ENCODE measurements at places on chromosomes 7 and 10. TPM values are rescaled to one million over a fixed set of nuclear protein-coding genes. Genes with fewer than 3 reads are reported as not detected.

DNA sequence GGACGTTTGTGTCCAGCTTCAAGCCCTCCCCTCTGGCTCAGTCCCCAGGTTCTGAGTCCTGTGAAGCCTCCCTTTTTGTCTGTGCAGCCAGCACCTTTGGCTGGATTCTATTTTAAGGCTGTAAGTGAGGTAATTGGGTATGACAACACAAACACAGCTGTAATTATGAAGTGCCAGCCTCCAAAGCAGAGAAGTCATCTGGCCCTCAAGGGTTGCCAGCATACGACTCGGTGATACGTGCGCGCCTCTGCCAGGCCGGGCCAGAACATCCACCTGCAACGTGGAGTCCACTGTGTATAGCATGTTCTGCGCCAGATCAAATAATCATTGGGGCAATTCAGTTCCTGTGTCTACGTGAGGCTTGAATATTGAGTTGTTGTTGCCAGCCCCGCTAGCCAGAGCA lies 6.7 kb upstream of the FAM180A start:
- no peak for DNase-seq

- no peak for DNase-seq
These were observed 99.6 kb upstream of the NPS start for GRCh38 chr10:127449490-127449889.

DNA sequence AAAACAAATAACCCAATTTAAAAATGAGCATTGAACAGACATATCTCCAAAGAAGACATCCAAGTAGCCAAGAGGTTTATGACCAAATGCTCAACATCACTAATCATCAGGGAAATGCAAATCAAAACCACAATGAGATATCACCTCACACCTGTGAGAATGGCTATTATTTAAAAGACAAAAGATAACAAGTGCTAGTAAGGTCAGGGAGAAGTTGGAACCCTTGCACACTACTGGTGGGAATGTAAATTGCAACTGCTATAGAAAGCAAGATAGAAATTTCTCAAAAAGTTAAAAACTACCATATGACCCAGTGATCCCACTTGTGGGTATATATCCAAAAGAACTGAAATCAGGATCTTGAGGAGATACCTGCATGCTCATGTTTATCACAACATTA lies 49.5 kb downstream of the SGMS1 start:
- DNase-seq, result no peak

EEPD1 gene
- polyA plus RNA-seq, result 7.5 TPM

- no peak for DNase-seq
These were observed 113.7 kb downstream of the TRIM24 start for GRCh38 chr7:138573741-138574140.

DNA sequence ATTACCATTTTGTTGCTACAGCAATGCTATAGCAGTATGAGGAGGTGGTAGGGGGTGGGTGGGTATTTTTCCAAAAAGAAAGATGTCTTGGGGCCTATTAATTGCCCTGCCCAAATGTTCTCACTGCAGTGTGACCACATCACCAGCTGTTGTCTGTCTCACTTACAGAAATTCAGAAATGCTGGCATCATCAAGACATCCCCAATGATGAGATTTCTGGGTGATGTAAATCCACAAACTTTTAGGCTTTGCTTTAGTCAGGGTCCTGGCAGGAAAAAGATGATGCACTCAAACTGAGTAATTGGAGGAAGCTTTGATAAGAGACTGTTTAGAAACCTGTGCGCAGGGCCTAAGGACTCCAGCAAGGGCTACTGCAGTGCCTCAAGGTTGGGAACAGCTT lies 56.2 kb upstream of the OPN4 start:
- DNase-seq, result no peak

SUGCT gene
- 11.4 TPM for polyA plus RNA-seq

- DNase-seq, result no peak
These were observed 78.0 kb upstream of the ANKRD1 start for GRCh38 chr10:90998733-90999511.

DNA sequence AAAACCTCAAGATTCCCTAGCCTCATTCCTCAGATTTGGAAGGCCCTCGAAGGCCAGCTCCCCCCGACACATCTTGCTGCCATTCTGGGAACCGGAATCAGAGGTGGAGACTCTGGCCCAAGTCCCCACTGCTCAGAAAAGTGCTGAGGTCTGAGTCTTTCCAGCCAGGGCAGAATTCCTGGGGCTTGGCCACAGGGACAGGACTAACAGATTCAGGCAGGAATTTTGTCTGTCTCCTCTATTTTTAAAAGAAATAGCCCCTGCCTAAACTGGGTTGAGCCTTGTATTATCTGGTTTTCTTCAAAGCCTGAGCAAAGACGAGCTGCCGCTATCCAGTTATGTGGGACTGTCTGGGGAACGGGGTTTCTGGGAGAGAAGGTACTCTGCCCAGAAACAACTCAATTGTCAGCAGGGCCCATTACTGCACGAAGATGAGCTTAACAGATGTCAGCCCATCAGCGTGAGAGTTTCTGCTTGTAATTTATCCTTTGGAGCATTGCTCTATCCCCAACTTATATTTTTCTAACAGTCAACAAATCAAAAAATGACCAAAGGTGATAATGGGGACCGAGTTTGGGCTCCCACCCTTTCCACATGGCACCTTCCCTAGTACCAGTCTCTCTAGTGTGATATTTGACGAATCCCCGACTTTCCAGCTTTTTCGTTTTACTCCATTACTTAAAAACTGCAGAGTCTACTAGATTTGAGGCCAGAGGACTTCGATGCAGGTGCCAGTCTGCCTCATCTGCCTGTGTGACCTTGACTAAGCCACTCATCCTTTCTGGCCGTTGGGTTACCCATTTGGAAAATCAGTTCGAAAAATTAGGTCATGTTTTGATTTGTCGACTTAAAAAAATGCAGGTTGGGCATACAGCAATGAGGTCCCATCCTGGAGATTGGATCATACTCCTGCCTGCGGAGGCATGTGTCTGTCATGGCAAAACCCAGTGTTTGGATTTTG lies 110.9 kb downstream of the WDR11 start:
- DNase-seq, result no peak

GRCh38 chr10:24414597-24414996 lies 205.7 kb downstream of the KIAA1217 start:
- no peak for DNase-seq

VSTM4 gene
- polyA plus RNA-seq, result 13.9 TPM

DNA sequence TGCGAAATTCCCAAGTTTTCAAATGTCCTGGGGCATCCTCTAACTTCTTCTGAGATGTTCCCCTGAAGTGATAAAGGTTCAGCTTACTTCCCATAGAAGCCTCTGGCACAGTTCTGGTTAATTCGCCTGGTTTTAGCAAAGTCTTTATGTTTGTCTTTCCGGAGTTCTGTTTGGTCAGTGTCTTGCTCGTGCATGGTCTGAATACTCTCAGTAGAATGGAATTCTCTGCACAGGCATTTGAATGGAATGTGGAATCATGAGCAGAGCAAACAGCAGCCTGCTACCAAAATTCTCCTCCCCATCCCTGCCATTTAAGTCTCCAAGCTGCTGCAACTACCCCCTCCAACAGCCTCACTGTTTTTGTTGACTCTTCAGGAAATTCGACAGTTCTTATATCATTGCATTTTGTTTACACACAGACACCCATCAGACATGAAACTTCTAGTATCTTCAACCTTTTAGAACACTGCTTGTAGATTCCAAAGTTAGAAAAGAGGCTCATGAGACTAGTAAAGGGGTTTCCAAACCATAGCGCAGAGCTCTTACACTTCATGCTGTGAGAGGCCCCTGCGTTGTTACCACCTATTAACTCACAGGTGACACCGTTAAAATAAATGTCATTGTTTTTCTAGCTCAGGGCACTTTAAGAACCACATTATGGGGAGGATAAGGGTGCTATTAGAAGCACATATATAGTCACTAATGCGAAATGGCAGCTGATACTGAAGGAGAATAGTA lies 129.7 kb downstream of the PLCE1 start:
- peak; percentile 17 for DNase-seq

DNA sequence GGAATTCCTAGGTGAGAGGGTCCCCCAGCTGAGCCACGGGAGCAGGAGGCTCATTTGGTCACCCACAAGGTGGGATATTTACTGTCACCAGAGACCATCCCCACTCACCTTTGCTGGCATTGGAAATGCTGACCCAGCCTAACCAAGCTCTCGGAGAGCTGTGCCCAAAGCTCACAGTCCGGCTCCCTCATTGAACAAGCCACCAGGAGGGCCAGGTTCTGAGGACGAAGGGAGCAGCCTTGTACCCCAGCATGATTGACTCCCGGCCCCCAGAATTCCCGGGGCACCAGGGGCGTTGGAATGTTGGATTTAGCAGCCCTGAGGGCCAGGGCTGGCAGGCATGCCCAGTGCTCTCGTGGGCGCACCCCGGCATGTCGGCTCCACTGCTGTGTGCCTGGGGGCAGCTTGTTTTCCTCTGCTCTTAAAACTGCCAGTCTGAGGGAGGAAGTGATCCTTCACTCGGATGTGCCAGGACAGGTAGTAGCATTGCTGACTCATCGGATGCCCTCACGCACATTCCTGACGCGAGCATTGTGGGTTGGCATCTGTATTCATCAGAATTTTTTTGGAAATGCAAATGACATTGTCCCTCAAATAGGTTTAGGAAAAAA lies 23.3 kb downstream of the CLIP2 start:
- no peak for DNase-seq

GRCh38 chr7:25636168-25636567 lies 407.9 kb upstream of the NPVF start:
- no peak for DNase-seq

- DNase-seq, result no peak
These were observed 86.3 kb downstream of the RNF216 start for GRCh38 chr7:5694912-5695726.

- DNase-seq, result no peak
These were observed 58.9 kb downstream of the MMRN2 start for GRCh38 chr10:86898511-86898910.

TMEM196 gene
- not detected for polyA plus RNA-seq

Measured in left renal cortex interstitium (tissue), 4 donors.